ENCODE measurements at places on chromosomes 1 and 21.

GRCh38 chr1:85544689-85545215 is 35.8 kb upstream of the CCN1 start:
- no peak for DNase-seq

- no peak for DNase-seq
Observed at GRCh38 chr1:192631749-192632148, 4.2 kb upstream of the RGS13 start.

GRCh38 chr1:113178522-113178921 is 105.5 kb downstream of the LRIG2 start:
- no peak for DNase-seq

GRCh38 chr1:20426923-20427322 is 59.1 kb downstream of the CAMK2N1 start:
- no peak for DNase-seq

DNA sequence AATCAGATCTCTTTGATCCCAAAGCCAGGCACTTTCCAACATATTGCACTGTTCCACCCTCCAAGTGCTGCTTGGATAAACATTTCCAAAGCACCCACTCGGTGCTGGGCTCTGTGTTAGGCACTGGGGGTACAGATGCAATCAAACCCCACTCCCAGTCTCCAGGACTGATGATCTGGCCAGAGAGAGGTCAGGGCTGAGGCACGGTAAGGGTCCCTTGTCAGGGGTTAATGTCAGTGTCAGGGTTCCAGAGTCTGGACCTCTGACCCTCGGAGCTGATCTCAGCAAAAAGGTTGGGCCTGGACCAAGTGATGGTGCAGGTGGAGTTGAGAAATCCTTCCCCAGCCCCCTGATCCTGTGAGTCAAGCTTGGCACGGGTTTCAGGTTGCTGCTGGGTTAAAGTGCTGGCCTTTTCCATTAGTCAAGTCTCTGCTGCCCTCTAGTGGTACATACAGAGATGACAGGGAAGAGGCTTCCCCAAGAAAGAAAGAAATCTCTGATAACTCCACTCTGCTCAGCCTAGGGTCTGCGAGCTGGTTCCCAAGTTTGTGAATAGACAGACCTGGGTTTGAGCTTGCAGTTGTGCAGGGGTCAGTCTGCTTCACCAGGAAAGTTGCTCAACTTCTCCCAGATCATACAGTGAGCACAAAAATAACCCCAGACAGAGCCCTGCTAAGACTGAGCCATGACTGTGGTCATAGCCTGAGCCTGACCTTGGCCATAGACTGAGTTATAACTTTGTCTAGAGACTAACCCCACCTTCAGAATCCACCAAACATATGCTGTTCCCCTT is 74.6 kb downstream of the DMRTA2 start:
- no peak for DNase-seq

GRCh38 chr1:109184687-109185086 is 29.0 kb upstream of the SARS1 start:
- DNase-seq = no peak

DNA sequence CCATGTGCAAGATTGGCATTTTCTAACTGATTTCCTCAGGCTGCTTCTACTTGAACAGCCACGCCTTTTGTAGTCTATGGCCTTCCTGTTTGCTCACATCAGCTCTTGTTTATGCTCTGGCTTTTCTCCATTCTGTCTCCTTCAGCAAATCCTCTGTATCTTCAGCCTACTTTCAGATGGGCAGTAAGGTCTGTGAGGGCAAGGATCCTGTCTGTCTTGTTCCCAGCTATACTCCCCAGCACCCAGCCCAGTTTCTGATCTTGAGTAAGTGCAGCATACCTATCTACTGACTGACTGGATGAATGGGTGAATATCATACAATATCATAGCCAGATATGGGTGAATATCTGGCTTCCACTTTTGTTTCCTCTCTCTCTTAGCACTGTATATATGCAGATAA is 438.1 kb downstream of the LMO4 start:
- DNase-seq = no peak

Measured in mucosa of descending colon (tissue), 3 donors.